DMS53 (cell line): ENCODE measurements at places on chromosomes 6 and 20.

GRCh38 chr6:38943964-38944363, 104.6 kb upstream of the GLP1R start:
- DNase-seq, result peak; percentile 23

DNA sequence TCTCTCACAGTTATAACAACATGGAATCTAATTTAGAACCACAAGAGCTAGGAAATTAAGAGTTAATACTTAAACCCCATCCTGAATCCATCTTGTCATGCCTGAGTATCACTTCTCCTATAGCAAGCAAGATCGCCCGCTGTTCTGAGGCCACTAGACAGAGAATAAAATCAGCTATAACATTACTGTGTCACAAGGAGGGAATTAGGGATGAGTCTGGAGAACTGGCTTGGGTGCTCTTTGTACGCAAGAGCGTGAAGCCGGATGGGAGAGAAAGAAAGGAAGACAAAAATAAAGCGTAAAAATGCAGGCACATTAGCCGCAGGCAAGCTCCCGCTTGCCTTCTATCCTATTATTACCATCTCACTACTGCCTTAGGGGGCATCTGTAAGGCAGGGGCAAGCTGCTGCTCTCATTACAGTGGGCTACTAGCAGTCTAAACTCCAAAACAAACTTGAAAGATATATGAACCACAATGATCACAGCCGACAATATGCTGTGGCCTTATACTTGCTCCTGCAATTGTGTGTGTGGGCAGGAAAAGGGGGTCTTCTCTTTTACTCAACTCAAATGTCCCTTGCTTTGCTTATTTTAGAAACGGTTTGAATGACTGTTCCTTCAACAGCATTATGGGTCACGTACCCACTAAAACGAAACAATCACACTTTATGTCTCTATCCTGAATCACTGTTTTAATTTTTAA, 81.9 kb downstream of the GJA10 start:
- no peak for DNase-seq

GRCh38 chr20:16145919-16146318, 427.3 kb downstream of the KIF16B start:
- DNase-seq, result no peak

- peak; percentile 79 for DNase-seq
Measured at GRCh38 chr6:102813489-102814275, 1420.2 kb downstream of the GRIK2 start.
